Activated naive CD8-positive, alpha-beta T cell treated with anti-CD3 and anti-CD28 coated beads for 36 hours (primary cell): ENCODE measurements at places on chromosomes 12 and 14.

- no peak for DNase-seq
Measured at GRCh38 chr14:100222224-100223093, 16.5 kb upstream of the YY1 start.

DNA sequence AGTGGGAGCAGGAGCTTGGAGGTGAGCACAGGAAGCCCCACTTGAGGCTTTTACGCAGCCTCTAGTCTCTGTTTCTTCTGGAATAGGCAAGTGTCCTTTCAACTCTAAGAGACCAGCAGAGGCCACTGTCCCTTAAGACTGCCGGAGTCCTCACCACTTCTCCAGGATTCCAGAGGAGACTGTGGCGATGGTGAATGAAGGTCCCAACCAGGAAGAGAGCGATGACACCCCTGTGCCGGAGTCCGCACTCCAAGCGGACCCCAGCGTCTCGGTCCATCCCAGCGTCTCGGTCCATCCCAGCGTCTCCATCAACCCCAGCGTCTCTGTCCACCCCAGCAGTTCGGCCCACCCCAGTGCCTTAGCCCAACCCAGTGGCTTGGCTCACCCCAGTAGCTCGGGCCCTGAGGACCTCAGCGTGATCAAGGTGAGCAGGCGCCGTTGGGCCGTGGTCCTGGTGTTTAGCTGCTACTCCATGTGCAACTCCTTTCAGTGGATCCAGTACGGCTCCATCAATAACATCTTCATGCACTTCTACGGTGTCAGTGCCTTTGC, 442 bp downstream of the FLVCR2 start:
- no peak for DNase-seq

GRCh38 chr12:6553051-6553868, 2.6 kb downstream of the IFFO1 start:
- DNase-seq: no peak

DNA sequence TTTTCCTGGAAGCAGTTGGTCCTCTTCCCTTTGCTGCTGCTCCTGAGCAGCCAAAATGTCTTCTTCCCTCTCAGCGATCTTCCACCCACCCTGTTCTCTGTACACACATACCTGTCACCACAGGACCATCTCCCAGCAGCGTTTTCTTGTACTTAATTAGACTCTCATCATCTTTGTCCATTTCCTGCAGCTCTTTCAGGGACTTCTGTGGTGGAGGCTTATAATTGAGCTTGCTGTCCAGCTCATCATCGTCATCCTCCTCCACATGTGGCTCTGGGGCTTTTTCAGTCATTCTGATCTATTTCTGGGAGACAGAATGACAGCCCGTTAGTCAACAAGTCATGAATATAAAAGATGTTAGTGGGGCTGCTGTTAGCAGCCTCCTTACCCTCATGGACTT, 11.0 kb downstream of the ARHGDIB start:
- DNase-seq: no peak

DNA sequence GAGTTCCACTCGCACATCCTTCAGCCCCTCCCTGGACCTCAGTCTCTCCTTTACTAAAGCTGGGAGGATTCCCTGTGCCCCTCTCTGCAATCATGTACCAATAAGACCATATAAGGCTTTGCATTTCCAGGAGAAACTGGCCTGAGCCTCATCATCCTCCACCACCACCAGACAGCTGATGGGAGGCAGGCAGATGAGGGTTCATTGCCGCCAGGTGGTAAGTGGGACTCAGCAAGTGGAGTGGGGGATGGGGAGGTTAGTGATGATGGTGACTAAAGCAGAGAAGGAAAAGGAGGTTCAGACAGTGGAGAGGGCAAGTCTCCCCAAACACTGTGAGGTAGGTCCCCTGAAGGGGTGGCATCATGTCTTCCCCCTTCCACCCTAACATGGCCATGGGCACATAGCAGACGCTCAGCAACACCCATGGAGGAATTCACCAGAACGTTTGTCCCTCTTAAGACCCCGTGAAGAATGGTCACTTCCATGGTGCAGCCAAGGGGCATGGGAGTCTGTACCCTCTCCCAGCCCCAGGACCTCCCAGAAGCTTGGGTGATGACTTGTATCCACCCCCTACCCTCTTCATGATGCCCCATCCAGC, 4.5 kb upstream of the TNFRSF1A start:
- no peak for DNase-seq

DNA sequence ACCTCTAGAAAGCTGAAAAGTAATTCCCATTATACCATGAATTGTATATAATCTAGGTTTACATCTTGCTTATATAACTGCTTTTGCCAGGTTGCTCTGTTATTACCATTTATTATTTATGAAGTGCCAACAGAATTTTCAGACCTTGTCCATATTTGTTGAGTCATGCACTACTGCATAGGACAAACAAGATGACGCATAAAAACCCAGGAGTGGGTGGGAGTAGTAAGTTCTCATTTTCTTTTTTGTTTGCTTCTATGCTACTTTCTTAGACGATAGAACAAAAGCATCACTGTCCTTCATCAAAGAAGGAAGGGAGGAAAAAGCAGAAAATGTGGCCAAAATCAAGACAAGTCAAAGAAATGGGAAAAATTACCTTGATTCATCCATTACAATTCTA, 119.0 kb upstream of the RASSF8 start:
- DNase-seq: no peak

DNA sequence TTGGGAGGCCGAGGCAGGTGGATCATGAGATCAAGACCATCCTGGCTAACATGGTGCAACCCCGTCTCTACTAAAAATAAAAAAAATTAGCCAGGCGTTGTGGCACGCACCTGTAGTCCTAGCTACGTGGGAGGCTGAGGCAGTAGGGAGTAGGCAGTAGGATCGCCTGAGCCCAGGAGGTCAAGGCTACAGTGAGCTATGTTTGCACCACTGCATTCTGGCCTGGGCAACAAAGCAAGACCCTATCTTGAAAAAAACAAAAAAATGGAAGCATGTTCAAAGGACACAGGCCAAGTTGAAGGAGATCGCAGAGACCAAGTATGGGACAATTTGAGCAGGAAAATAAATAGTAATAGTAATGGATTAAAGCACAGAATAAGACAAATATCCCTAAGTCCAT, 14.2 kb downstream of the NCAPD2 start:
- DNase-seq: no peak

- no peak for DNase-seq
Measured at GRCh38 chr14:35430459-35431199, 26.1 kb upstream of the NFKBIA start.

DNA sequence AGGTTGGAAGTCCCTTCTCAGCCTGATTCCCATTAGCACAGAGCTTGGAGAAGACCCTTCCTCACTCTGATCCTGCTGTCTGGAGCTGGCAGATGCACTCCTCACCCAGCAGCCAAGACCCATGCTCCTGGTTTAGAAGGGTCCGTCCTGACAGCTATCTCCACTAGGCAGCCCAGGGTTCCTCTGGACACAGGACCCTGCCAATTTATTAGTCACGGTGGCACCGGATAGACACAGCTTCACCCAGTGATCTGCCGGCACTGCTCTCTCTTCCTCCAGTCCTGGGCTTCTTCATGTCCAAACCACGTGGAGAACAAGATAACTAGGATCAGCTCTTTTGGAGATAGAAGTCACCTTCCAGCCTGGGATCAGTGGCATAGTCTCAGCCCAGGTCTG, 26.2 kb upstream of the TCL1B start:
- no peak for DNase-seq

- DNase-seq: no peak
Measured at GRCh38 chr12:88925454-88925853, 345.2 kb upstream of the KITLG start.

DNA sequence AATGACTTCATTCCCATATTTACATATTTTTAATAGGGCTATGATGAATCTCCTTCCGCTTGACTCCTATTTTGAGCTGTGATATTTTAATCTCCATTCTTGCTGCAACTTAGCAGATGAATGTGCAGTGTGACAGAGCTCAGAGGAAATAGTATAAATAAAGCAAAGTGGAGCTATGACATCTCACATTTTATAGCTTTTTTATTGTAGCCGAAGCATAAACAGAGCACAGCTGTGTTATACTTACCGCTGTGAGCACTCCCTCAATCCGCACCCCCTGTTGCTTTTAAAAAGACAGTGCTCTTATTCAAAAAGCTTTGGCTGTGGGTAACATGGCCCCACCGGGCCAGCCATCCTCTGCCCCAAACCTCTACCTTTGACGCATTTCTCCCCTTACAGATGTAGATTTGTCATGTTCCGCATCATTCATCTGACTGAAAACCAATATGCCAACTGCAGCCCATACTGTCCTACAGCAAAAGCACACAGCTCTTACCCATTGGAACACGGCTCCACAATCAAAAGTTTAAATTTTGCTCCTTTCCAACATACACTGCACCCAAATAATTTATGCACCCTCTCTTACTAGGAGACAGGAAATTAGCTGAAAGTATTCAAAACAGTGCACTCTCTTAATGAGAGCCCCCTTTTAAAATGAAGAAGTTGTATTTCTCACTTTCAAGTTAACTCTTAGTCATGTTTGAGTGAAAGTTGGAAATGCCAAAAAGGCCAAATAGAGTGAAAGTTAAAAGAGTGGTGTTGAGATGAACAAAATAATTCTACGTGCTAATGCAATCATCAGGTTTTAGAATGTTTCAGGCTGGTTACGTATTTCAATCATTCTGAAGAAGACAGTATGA, 429.3 kb upstream of the SOX5 start:
- no peak for DNase-seq

GRCh38 chr14:59595071-59595470, 18.5 kb upstream of the CCDC175 start:
- DNase-seq: no peak

- DNase-seq: no peak
Measured at GRCh38 chr12:77685112-77685511, 145.6 kb upstream of the NAV3 start.

GRCh38 chr14:61466905-61467280, 145.5 kb downstream of the PRKCH start:
- no peak for DNase-seq
